HS-27A (cell line): ENCODE measurements at places on chromosomes 4 and X.

GRCh38 chr4:156686120-156686519, 285.5 kb downstream of the PDGFC start:
- DNase-seq: no peak

- peak; percentile 41 for DNase-seq
Observed at GRCh38 chrX:109533631-109534030, 3.0 kb upstream of the NXT2 start.

DNA sequence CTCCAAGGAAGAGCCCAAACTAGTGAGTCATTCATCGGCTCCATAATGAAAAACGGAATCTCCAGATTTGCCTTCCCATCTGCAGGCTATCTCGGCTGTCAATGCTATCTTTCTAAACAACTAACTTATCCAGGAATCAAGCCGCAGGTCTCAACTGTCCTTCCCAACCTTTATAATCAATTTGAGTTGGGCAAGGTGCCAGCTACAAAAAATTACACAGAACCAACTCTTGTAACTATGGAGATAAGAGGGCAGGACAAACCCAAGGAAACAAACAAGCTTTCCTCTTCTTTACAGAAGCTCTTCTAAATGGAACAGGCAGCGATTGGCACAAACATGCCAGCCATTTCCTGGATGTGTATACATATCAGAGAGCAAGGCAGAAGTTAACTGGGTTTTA, 61.2 kb upstream of the RAI2 start:
- no peak for DNase-seq

DNA sequence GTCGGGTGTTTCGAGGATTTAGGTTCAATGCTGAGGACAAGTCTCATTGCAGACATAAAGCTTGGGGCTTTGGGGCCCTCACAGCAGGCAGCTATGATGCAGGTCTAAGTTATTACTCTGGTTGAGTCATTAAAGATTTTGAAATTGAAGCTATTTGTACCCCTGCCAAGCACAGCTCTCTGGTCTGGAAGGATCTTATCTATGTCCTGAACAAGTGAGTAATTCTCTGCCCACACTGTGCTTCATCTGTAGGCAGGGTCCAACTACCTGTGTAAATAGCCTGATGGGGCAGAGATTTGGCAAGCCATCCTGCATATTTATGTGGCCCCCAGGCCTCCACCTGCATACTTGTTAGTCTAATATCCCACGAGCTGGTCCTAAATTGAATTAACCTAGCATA, 41.4 kb upstream of the MAGEA4 start:
- peak; percentile 62 for DNase-seq

DNA sequence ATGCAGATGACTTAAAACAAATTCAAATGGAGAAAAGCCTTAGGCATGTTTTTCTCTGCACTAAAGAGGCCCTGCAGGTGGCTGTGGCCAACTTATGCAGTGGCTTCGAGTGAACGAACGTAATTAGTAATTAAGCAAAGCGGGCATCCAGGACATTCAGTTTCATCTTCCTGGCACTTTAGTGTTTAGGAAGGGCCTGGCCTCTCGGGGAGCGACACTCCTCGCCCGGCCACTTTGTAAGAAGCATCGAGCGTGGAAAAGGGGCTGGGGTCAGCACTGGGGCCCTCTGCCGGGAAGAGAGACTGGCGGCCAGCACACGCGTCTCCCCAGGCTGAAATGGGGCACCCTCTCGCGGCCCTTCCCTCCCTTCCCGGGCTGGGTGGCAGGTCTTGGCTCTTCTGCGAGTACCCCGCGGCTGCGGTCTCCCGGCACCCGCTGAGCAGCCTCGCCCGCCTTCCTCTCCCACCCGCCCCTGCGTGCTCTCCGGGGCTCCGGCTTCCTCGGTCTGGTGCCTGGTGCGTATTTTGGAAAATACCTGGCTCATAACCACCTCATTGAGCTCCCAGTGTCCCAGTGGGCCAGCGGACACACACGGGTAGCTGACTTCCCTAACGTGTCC, 677 bp upstream of the CYP4V2 start:
- no peak for DNase-seq

DNA sequence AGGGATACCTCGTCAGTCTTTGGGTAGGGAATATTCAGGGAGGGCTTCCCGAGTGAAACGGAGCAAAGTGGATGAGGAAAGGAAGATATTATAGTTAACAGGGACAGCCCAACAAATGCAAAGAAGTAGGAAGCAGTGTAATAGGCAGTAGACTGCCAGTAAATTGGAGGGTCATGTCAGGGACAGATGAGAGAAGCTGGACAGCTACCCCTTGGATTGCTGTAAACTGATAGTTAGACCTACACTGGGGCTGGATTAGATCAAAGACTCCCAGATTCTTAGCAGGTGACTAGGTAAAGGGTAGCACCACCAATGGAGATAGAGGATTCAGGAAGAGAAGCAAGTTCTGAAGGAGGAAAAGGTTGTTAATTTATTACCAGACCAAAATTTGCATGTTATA, 48.0 kb downstream of the NPNT start:
- no peak for DNase-seq

GRCh38 chr4:63558709-63559108, 850.5 kb downstream of the TECRL start:
- no peak for DNase-seq

DNA sequence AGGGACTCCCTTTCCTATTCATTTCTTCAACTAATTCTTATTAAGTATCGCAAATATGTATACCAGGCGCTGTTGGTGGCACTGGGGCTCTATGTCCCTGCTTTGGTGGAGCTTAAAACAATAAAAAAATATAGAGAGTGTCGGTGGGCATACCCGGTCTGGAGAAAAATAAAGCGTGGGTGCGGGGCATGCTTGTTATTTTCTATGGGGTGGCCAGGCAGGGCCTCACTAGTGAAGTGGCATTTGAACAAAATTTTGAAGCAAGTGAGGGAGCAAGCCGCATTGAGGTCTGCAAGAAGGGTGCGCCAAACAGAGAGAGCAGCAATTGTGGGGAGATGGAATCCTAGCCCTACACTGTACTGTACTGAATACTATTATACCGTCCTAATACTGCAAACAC, 565 bp upstream of the IDS start:
- DNase-seq: no peak

- no peak for DNase-seq
Observed at GRCh38 chr4:105780176-105780575, 71.6 kb downstream of the GSTCD start.

- DNase-seq: no peak
Observed at GRCh38 chr4:76740866-76741662, 156.9 kb downstream of the SOWAHB start.

DNA sequence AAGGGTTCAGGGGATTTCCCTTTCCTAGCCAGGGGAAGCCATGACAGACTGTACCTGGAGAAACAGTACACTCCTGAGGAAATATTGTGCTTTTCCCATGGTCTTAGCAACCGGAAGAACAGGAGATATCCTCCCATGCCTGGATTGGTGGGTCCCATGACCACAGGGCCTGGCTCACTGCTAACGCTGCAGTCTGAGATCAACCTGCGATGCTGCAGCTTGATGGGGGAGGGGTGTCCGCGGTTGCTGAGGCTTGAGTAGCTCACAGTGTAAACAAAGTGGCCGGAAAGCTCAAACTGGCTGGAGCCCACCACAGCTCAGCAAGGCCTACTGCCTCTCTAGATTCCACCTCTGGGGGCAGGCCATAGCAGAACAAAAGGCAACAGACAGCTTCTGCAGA, 819.5 kb downstream of the TECRL start:
- no peak for DNase-seq

- no peak for DNase-seq
Observed at GRCh38 chr4:173519111-173520101, 10.6 kb downstream of the HAND2 start.

GRCh38 chrX:53340852-53341645, 59.7 kb upstream of the IQSEC2 start:
- no peak for DNase-seq

DNA sequence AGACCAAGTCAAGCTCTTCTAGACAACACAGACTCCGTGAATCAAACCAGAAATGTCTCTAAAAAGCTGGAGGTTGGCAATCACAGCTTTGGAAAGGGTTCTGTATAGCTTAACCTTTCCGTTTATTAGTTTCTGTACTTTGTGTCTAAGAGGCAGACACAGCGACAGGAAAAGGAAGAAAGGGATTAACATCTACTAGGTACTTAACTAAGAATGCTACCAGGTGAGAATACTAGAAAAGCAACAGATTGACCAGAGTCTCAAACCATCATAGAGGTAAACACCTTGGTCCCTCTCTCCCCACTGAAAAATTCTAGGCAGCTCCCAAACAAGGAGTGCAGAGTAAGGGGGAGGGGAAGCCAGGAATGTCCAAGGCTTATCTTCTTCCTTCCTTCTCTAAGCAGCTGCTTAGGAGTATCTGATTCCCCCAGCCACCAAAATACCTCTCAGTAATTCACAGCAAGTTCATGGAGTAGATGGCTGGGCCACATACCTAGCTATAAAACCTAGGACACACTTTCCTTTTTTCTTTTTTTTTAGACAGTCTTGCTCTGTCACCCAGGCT, 80.8 kb downstream of the APBB2 start:
- no peak for DNase-seq

DNA sequence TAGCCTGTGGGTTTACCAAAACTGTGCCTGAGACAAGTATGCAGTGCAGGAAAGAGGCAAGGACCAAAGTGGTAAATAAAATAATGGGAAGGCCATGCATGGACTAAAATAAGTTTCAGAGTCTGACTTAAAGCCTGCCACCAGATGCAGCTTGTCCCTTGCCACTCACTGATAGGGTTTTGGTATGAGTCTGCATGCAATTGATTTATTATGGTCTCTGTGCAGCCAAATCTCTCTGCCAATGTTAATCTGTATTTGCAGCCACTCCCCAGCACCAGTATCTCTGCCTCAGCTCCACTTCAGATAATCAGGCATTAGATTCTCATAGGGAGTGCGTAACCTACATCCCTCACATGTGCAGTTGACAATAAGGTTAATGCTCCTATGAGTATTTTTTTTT, 5.5 kb upstream of the FGF2 start:
- DNase-seq: no peak

DNA sequence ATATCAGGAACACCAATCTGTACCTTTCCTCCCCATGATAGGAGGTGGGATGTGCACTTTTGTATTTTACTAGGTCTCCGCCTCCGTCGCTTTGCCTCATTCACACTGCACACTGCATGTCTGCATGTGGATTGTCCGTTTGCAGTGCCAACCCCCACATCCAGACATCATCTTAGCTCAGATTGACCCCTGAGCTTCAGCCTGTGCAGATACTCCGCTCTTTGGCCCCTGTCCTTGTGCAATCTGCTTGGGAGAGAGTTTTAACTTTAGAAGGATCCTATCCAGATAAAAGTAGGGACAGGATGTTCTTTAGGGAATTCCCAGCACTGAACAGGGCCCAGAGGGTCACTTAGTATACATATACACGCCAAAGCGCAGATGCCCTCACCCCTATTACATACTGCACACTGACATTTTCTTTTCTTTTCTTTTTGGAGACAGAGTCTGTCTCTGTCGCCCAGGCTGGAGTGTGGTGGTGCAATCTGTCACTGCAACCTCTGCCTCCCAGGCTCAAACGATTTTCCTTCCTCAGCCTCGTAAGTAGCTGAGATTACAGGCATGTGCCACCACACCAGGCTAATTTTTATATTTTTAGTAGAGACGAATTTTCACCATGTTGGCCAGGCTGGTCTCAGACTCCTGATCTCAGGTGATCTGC, 43.3 kb upstream of the FBXW7 start:
- DNase-seq: no peak

GRCh38 chrX:129091097-129091496, 432.2 kb downstream of the SMARCA1 start:
- no peak for DNase-seq

DNA sequence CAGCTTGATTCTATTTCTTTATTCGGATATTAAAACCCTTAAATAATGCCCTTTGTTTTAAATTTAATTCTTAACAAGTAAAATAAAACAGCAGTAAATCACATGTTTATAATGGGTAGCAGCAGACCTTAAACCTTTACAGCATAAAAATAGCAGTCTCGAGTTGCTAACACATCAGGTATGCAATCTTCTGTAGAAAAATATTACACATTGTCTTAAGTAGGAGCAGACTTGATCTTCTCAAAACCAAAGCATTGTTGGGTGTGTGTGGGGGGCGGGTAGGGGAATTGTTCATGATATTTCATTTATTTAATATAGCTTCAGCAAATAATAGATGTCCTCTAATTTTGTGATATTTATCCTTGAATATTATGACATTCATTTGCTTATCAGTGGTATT, 331.4 kb downstream of the PCDH7 start:
- DNase-seq: no peak

- DNase-seq: no peak
Observed at GRCh38 chr4:87498446-87498900, 30.7 kb downstream of the SPARCL1 start.

GRCh38 chrX:39470588-39471407, 627.0 kb downstream of the BCOR start:
- DNase-seq: no peak

DNA sequence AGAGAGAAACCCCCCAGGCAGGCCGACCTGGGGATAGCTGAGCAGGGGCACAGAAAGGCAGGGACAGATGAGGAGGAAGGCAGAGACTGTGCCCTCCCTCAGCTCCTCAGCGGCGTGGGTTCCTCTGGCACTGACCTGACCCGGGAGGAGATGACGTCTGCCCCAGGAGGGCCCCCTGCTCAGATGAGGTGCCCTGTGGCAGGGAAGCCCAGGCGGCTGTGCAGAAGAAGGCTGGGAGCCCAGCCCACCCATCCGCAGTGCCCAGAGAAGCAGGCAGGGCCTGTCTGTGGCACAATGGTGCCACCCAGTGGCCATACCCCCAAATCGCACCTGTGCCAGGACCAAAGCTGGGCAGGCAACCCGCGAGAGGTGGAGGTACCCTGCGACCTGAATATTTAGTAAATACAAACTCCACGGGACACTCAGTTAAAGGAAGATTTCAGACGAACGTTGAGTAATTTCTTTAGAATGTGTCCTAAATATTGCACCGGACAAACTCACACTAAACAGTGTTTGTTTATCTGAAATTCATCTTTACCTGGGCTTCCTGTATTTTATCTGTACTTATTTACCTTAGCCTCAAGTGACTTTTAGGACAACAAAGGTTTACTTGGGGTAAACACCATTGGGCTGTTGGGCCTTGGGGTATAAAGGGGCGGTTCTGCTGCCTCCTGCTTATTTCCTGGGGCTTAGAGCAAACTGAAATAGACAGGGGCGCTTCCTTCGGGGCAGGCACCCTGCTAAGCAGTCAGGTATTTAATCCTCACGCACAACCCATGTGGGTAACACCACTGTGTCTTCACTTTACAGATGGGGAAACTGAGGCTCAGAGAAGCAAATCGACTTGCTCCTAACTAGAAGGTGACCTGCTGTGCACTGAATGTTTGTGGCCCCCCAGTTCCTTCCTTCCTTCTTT, 46.5 kb upstream of the HMX1 start:
- no peak for DNase-seq

DNA sequence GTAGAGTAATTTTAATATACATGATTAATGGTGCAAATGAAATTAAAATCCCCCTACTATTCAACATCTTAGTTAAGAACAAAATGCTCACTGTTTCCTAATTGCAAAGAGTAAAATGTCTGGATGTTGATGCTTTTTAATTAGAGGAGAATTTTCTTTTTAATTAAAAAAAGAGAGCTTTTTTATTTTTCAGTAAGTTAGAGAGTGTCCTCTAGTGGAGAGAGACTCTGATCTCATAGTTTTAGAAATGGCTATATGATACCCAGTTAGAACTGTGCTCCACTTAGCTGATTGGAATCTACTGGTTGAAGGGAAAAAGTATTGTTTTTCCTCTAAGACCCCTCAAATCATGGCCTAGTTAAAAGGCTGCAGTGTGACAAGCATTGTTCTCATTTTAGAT, 312.0 kb upstream of the MAGEB2 start:
- no peak for DNase-seq
